Endothelial cell (in vitro differentiated cells): ENCODE measurements at places on chromosomes 5 and 9.
A peak's percentile ranks its signal among the peaks of the same experiment; 100 is the strongest.

- no peak for DNase-seq
- no peak overlapping the region for H3K4me3 ChIP-seq
- peaks cover 2% of the 10 kb centered on the region for H3K4me1 ChIP-seq
- H3K27ac ChIP-seq = no peak overlapping the region
- peaks cover 1% of the 10 kb centered on the region for H3K27me3 ChIP-seq
- no peaks in the 10 kb centered on the region for H3K36me3 ChIP-seq
Observed at GRCh38 chr5:137158691-137159090, 340.4 kb downstream of the SPOCK1 start.

- no peaks in the 10 kb centered on the region for H3K27me3 ChIP-seq
- H3K36me3 ChIP-seq = peaks cover 12% of the 10 kb centered on the region
- H3K4me1 ChIP-seq = peaks cover 5% of the 10 kb centered on the region
- no peak overlapping the region for H3K4me3 ChIP-seq
Observed at GRCh38 chr9:95891067-95891671, 15.7 kb downstream of the ERCC6L2 start.

GRCh38 chr9:113267911-113268566 lies 7.3 kb downstream of the CDC26 start:
- H3K4me1 ChIP-seq = no peaks in the 10 kb centered on the region
- H3K27me3 ChIP-seq = no peaks in the 10 kb centered on the region
- no peak for DNase-seq
- peaks cover 34% of the 10 kb centered on the region for H3K36me3 ChIP-seq

DNA sequence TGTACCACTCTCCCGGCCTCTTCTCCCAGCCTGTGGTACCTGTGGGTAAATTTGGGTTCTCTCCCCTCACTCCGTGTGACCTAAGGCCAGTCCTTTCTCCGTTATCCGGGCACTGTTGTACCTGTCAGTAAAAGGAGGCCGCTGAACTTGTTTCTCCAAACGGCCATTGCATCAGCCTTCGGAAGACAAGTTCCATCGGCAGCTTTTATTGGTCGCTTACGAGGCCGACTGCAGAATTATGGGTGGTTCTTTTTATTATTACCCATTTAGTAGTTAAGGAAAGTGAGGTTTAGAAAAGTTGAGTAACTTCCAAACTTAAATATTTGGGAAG lies 558 bp downstream of the GRPEL2 start:
- peak overlapping the region; percentile 91 for H3K4me3 ChIP-seq
- H3K27ac ChIP-seq = peak overlapping the region; percentile 57
- DNase-seq = no peak

DNA sequence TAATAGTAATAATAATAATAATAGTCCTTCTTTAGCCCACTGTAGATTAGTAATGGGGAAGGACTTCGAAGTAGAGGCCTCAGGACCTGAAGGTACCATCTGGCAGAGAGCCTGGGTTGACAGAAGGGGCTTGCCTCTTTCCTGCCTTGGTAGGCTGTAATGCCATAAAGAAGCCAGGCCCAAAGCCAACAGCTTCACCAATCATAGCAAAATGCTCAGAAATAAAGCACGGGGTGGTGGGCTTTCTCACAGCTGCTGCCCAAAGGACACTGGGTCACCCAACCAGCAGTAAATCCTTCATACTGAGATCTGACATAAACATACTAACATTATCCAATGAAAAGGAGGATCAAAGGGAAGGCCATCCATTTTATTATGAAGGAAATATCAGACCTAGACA lies 70.7 kb downstream of the SUSD1 start:
- H3K36me3 ChIP-seq = no peaks in the 10 kb centered on the region
- H3K4me3 ChIP-seq = no peak overlapping the region
- no peaks in the 10 kb centered on the region for H3K27me3 ChIP-seq
- no peak for DNase-seq
- no peaks in the 10 kb centered on the region for H3K4me1 ChIP-seq

GRCh38 chr9:31272456-31273295 lies 1111.8 kb upstream of the ACO1 start:
- H3K27ac ChIP-seq = no peak overlapping the region
- no peaks in the 10 kb centered on the region for H3K36me3 ChIP-seq
- DNase-seq = no peak

GRCh38 chr5:142978252-142978651 lies 208.1 kb downstream of the ARHGAP26 start:
- no peak for DNase-seq
- peaks cover 16% of the 10 kb centered on the region for H3K27me3 ChIP-seq
- no peak overlapping the region for H3K27ac ChIP-seq

DNA sequence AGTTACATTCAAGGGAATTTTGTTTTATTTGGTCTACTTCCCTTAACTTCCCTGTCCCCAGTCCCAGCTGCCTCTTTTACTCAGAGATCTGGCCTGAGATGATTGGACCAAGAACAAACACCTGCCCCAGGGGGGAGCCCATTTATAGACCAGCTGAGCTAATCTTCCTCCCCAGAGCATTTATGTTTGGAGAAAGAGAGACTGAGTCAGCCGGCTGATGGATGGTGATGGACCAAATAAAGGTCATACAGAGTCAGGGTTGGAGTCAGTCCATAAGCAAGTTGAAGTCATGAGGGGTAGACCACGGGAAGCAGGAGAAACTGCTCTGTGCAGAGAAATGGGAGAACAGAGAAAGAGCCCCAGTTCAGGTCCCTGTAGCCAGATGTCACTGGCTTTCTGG lies 77.7 kb downstream of the TMEM174 start:
- H3K36me3 ChIP-seq = no peaks in the 10 kb centered on the region
- no peak overlapping the region for H3K4me3 ChIP-seq
- peaks cover 6% of the 10 kb centered on the region for H3K4me1 ChIP-seq
- peaks cover 2% of the 10 kb centered on the region for H3K27me3 ChIP-seq

GRCh38 chr5:76269932-76270610 lies 133.0 kb upstream of the IQGAP2 start:
- no peak for DNase-seq
- no peak overlapping the region for H3K4me3 ChIP-seq
- peaks cover 2% of the 10 kb centered on the region for H3K27me3 ChIP-seq
- H3K27ac ChIP-seq = no peak overlapping the region
- peaks cover 6% of the 10 kb centered on the region for H3K4me1 ChIP-seq
- no peaks in the 10 kb centered on the region for H3K36me3 ChIP-seq

DNA sequence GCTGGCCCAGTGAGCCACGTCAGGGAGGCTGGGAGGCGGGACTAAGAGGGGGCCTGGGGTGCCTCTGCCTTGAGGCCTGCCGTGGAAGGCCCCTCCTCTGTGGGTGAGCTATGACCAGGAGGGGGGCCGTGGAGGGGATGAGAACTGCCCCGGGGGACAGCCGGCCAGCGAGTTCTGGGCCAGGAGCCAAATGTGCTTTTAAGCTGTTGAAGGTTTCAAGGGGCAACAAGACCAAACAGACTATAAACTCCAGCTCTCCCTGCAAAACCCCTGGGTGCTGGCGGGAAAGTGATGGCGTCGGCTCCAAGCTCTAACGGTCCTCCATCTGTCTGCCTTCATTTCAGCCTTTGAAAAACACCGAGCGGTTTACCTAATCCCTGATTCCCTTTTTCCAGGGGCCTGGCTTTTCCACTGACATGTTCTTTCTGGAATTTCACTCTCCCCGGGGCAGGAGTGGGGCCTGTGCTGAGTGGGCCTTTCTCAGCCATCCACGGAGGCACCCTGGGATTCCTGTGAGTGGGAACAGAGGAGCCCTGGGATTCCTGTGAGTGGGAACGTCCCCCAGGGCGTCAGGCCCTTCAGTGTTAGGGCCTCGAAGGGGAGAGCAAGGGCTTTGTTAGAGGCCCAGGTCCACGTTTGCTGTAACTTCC lies 65.6 kb downstream of the COL5A1 start:
- no peak overlapping the region for H3K27ac ChIP-seq
- no peak overlapping the region for H3K4me3 ChIP-seq
- peaks cover 4% of the 10 kb centered on the region for H3K36me3 ChIP-seq

DNA sequence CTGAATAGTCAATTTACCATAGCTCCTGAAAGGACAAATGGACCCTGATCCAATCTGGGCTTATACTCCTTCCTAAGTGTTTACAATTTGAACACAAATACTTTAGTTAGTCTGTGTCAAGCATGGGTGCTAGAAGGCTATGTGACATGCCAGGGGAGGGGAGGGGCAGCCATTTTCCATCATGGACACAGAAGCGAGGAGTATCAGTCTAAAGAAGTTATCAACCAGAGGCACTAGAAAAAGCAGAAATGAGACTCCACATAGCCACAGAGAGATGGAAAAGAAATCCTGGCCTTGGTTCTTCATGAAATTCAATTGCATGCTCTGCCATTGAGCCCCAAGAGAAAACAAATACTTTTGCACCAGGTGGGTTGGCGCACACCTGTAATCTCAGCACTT lies 61.8 kb downstream of the NR6A1 start:
- peaks cover 1% of the 10 kb centered on the region for H3K27me3 ChIP-seq
- no peak for DNase-seq
- H3K4me3 ChIP-seq = no peak overlapping the region
- no peak overlapping the region for H3K27ac ChIP-seq
- peaks cover 4% of the 10 kb centered on the region for H3K36me3 ChIP-seq
- H3K4me1 ChIP-seq = peaks cover 15% of the 10 kb centered on the region

GRCh38 chr5:79396265-79396664 lies 117.7 kb downstream of the HOMER1 start:
- no peak overlapping the region for H3K27ac ChIP-seq
- peaks cover 11% of the 10 kb centered on the region for H3K4me1 ChIP-seq
- H3K36me3 ChIP-seq = no peaks in the 10 kb centered on the region

DNA sequence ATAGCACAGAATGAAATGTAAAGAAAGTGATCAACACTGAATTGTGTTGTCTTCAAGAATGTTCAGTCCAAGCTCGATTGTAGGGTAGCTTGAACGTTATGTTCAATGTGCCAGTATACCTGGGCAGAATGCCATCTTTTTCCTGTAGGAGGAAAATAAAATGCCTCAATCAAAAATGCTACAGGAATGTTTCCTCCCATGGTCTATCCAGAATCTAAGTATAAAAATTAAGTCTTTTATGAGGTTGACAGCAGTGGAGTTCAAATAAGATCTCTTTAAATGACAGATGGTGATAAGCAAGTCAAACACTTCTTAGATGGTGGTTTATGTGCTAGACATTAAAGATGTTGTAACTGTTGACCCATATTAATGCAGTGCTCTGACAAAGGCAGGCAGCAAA lies 488.6 kb downstream of the CSNK1G3 start:
- no peak overlapping the region for H3K27ac ChIP-seq
- H3K4me3 ChIP-seq = no peak overlapping the region
- no peaks in the 10 kb centered on the region for H3K36me3 ChIP-seq

DNA sequence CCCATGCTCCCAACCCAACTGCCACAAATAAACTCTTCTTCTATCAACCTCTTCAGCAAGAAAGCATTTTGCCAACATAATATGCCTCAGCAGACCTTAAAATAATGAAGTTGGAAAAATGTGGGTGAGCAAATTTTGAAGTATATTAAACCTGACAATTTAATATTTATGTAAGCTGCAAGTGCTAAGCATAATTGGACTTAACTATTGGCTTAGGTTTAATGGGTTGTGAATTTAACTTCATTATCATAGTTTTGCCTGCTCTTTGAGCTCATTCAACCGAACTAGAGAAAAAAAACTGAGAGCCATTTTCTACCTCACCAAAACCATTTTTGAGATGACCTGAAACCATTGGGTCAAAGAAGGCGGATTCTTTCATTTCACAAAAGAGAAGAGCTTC lies 805.5 kb upstream of the DMAC1 start:
- H3K27me3 ChIP-seq = no peaks in the 10 kb centered on the region
- H3K4me1 ChIP-seq = peaks cover 3% of the 10 kb centered on the region
- no peak for DNase-seq
- H3K27ac ChIP-seq = no peak overlapping the region
- H3K4me3 ChIP-seq = no peak overlapping the region

DNA sequence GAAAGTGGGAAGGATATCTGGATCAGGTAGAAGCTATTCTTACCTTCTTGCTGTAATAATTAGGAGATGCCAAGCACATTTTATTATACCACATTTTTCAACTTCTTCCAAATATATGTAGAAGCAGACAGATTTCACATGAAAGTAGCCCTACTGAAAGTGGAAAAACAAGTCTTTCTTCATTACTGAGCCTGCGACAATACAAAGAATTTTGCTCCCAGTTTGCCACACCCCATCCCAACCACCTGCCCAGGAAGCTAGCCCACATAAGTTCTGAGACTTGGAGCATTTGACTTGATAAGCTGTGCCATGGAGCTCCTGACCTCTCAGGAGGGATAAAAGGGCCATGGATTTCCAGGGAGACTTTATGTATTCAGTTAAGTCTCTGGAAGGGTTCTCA lies 249.1 kb upstream of the ADCY2 start:
- no peak for DNase-seq
- no peaks in the 10 kb centered on the region for H3K4me1 ChIP-seq
- H3K36me3 ChIP-seq = no peaks in the 10 kb centered on the region
- no peak overlapping the region for H3K4me3 ChIP-seq
- H3K27me3 ChIP-seq = peaks cover 2% of the 10 kb centered on the region

DNA sequence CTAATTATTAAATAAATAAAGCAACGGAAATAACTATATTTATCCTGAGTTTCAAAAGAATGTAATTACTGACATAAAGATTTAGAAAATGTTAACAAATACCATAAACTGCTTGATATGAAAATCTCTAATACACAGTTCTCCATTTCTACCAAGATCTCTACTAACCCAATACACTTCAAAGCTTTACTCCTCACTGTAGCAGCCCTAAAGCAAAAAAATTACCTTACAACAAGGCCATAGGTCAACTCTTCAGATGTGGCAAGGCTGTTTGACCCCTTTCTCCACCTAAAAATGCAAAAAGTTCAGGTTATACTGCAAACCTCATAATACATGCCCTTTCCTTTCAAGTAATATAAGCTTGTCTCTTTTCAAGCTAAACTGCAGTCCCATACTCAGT lies 96.7 kb downstream of the UGCG start:
- H3K4me1 ChIP-seq = peaks cover 2% of the 10 kb centered on the region
- no peak overlapping the region for H3K4me3 ChIP-seq
- H3K36me3 ChIP-seq = no peaks in the 10 kb centered on the region
- H3K27me3 ChIP-seq = peaks cover 1% of the 10 kb centered on the region

DNA sequence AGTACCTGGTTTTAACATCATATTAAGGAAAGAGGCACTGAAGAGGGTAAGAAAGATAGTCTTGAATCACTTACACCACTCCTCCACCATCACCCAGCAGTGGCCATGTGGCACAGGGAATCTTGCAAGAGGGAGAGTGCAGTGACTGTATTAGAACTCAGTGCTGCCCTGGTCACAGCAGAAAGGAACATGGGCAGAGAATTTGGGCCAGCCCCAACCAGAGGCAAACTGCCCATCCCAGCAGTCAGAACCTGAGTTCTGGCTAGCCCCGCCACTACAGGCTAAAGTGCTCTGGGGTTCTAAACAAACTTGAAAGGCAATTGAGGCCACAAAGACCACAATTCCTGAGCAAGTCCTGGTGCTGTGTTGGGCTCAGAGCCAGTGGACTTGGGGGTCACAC lies 16.7 kb upstream of the EFNA5 start:
- H3K27ac ChIP-seq = no peak overlapping the region
- no peaks in the 10 kb centered on the region for H3K27me3 ChIP-seq
- no peaks in the 10 kb centered on the region for H3K4me1 ChIP-seq
- H3K4me3 ChIP-seq = no peak overlapping the region
- no peak for DNase-seq

DNA sequence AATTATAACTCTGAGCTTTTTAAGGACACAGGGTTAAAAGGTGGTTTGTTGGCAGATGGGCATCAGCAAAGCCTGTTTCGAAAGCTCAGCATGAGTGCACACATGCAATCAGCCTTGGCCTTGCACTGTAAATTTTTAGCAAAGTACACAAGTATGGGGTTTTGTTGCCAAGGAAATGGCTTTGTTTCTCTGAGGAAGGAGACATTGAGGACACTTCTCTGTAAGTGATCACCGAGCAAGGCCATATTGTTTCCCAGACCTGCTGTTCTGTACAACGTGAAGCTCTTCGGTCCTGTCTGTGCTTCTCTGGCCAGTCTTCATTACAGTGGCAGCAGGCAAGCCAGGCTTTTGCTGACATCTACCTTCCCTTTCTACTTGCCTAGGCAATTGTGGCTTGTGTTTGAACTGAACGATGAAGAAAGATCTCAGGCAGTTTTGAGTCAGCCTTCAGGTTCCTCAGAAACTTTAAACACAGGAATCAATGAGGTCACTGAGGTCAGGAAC lies 27.9 kb upstream of the GLRX start:
- DNase-seq = no peak
- no peak overlapping the region for H3K4me3 ChIP-seq
- H3K36me3 ChIP-seq = no peaks in the 10 kb centered on the region
- peak overlapping the region; percentile 38 for H3K27ac ChIP-seq
